ENCODE measurements at places on chromosomes 3 and 15.

- DNase-seq: no peak
Measured at GRCh38 chr15:36210426-36210825, 369.0 kb upstream of the CDIN1 start.

GRCh38 chr15:46088486-46089445 lies 453.9 kb downstream of the SQOR start:
- DNase-seq: no peak

GRCh38 chr3:53140847-53141845 lies 10.9 kb upstream of the RFT1 start:
- no peak for DNase-seq

DNA sequence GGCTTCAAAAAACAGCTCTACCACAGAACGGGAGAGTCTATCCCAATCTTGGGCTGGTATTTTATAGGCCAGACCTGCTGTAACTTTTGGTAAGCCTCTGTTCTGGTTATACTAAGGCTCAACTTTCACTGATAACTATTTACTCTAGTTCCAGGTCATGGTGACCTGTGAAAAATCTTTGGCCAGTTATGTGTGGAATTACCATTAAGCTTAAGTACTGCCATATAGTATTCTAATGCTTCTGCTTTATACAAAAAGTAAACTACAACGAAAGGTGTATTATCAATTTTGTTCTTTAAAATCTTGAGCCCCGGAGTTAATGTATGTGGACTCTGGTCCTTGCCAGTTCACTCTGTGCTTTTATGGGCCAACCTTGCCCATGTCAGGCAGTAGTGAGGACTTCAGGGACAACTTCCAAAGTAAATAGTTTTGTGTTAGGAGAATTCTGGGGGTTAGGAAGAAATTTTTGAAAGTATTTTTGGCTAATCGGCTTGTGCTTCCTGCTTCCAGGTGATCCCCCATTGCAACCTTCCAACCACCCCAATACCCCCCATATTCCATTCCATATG lies 6.4 kb downstream of the SIAH2 start:
- DNase-seq: no peak

DNA sequence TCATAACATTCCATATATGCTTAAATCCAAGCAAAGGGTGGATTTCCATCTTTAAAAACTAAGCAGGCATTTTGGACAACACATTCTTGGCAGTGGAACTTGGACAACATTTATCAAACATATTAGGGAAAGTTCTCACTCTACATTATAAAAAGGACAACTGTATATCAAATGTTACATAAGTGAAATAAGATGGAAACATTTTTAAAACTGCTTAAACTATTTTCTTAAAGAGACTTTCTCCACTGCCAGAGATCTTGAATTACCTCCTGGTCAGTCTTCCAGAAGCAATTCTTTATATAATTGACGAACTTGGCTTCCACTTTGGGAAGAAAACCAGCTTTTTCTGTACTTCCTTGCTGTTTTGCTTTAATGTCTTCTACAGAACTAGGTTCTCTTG lies 109.3 kb downstream of the NEO1 start:
- DNase-seq: no peak

DNA sequence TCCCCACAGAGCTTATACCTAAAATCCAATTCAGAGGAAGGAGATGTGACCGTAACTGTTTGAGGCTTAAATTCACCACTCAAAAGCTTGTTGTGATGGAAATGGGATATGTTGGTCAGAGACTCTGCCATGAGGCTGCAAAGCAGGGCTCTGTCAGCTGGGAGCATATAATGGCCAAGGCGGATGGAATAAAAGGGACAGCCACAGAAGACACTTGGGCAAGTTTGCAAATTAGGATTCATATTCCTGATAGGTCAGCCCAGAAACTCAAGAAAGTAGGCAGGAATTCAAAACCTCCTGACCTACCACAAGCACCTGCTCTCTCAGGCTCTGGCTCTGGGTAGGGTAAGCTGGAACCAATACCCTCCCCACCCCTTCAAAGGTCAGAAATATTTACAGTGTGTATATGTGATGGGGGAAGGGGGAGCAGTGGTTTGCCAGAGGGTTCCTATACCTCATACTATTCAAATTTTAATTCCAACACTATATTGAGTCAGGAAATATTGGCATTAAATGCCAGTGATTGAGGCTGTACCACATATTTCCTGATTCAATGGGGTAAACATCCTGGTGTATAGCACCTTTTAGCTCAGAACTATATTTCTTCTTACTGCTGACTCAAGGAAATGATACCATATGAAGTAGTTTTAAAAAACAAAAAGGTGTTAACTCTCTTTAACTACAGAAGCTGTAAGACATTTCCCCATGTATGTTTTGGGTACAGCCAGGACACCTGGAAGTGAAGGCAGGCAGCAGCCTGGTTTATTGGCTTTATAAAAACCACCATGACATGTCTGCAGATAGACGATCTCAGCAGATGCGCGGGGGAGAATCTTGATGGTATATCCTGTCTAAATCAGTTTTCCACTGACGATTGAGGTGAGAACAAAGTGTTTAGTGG lies 19.2 kb downstream of the FYCO1 start:
- no peak for DNase-seq

GRCh38 chr15:41891946-41892345 lies 1.9 kb downstream of the SPTBN5 start:
- no peak for DNase-seq

- DNase-seq: no peak
Measured at GRCh38 chr15:63436341-63436740, 54.7 kb upstream of the CA12 start.

DNA sequence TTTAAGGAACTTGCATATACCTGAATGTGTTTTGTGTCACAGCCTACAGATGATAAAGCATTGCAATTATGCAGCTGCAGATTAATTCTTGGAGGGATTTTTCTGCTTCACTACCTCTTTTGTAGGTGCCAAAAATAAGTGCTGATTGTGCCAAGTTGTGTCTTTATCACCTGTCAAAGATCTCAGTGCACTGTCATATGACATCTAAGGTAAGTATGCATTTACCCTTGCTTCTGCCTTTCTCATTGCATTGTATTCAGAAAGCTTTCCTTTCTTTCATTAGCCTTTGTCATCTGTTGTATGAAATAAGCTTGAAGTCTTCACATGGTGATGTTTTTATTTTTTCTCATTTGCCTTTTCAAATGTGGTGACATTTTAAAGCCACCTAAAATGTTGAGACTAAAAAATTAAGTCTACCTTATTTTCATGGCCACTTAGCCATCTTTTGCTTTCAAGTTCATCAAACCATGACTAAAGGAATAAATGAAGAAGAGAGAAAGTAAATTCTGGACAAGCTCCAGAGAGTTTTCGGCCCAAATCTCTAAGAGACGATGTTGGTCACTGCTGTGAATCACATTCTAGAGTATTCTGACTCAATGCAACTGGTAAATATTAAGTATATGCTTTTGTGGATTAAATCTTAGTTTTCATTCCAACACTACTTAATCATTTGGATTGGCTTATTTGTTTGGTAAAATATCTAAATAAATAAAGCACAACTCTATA lies 381.8 kb upstream of the EPHA3 start:
- DNase-seq: no peak

- no peak for DNase-seq
Measured at GRCh38 chr3:159763011-159763601, 225.5 kb upstream of the IL12A start.

- no peak for DNase-seq
Measured at GRCh38 chr3:154188846-154189245, 67.7 kb downstream of the ARHGEF26 start.

GRCh38 chr3:27578032-27578431 lies 93.8 kb upstream of the SLC4A7 start:
- DNase-seq: no peak

- DNase-seq: no peak
Measured at GRCh38 chr3:174153871-174154270, 705.3 kb upstream of the NAALADL2 start.

DNA sequence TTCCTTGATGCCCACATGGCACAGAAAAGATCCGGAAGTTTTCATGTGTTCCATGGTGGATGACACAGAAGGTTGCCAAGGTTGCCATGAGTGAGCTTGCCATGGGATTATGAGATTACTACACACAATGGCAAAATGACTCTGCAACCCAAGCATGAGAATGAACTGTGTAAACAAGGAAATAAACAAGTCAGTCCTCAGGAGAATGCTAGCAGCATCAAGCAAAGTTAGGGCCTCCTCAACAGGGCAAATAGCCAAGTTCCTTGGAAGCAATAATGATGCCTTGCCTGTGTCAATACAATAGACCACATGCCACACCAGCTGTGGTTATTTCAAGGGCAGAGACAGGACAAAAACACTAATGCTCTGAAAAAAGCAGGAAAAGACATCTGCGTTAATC lies 41.8 kb downstream of the AQR start:
- no peak for DNase-seq

DNA sequence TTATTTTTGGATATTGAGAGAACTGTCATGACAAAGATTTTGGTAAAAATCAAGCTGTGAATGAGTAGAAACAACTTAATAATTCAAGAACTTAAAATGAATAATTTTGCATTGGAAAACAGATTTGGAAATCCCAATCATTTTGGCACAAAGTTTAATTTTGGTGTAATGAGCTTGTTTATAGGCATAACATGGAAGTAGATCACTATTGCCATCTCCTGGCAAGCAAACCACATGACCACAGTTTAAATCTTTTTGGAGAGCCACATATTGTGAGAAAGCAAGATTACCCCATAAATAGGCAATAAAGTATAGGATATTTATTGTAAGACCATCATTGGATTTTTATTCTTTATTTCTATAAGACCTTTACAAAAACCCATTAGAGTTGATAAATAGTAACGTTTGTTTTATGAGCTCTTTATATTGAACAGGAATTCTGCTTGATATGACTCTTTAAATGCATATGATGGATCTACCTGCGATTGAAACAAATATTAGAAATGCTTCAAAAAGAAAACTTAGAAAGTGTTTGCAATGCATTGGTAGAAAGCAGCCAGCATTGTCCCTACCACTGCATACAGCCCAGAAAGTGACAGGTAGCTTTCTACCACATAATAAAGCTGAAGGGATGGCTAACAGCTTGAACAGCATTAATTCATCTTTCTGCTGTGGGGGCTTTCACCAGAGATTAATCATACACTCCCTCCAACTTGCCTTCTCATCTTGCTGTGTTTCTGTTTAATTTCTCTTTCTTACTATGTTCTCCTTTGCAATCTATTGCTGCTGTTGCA lies 766.8 kb downstream of the TBL1XR1 start:
- DNase-seq: peak; percentile 34

GRCh38 chr3:125073390-125073905 lies 17.7 kb upstream of the HEG1 start:
- no peak for DNase-seq

DNA sequence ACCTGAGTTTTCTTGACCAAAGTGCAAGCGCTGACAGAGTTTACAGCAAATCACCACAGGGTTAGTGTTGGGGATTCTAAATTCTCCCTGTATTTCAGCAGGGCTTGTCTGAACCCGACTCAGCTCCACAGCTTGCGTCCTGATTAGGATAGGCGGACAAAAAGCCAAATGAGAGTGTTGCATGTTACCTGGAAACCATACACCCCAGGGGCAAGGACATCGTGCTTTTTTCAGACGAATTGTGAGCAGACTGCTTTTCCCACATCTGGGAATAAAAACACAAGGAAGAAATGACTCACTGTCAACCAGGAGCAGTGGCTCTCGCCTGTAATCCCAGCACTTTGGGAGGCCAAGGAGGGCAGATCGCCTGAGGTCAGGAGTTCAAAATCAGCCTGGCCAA lies 3.0 kb downstream of the DZIP1L start:
- no peak for DNase-seq

DNA sequence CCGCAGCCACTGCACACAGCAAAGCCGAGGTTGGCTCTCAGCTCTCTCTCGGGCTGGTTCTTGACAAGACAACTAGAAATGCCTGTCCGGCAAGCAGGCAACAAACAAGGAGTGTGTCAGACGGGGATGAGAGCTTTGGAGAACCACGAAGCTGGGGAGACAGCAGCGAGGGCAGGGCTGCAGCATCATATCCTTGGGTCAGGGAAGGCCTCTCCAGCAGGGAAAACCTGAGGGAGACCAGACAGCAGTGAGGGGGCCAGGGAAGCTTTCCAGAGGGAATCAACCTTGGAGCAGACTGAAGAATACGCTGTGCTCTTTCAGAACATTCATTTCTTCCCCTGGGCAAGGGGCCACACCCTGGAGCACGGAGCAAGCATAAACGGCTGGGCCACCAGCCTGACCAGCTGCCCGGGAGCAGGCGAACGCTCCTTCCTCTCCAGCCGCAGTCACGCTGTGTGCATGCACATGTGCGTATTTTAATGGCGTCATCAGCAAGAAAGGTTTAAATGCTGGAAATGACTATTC lies 58.7 kb downstream of the CHSY1 start:
- no peak for DNase-seq

- DNase-seq: no peak
Measured at GRCh38 chr3:26624209-26624765, 1.7 kb downstream of the LRRC3B start.

DNA sequence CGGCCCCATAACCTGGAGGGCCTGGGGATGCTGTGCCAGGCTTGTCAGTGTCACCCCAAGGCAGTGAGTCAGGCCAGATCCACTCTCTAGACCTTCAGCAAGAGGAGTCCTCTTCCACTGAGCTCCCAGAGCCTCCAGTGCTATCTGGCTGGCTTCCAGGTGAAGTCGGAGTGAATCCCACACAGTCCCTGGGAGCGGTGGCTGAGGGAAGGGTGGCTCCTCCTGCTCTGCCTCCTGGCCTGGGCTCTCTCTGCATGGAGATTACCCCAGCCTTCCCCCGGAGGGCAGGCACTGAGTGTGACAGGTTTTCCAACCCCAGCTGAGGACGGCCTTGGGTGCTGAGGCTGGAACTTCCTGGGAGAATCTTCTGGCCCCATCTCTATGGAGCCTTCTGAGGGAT lies 82.7 kb downstream of the EPHB1 start:
- DNase-seq: no peak

GRCh38 chr15:36942248-36942827 lies 158.0 kb downstream of the MEIS2 start:
- no peak for DNase-seq

DNA sequence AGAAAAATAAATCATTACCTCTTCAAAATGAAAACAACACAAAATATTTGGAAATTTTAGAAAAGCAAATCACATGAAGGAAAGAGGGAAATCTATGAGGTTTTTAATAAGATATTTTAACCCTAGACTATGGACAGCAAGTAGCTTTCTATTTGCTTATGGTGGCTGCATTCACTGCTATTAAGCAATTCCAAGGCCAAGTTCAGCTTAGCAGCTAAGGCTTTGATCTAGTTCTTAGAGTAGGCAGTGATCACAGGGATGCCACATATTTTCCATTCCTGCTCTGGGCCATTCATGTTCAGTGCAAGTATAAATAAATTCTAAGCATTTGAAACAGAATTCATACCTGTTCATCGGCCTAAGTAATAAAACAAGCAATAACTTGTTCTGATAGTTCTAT lies 235.3 kb downstream of the CDIN1 start:
- DNase-seq: no peak

GRCh38 chr3:52085681-52086282 lies 29.4 kb upstream of the DUSP7 start:
- DNase-seq: no peak

Measured in erythroblast (primary cell).